T-cell (primary cell): ENCODE measurements at places on chromosomes 16 and 17. TPM values are rescaled to one million over a fixed set of nuclear protein-coding genes. Genes with fewer than 3 reads are reported as not detected.

SSTR5 gene
- not detected for total RNA-seq

KIF1C gene
- total RNA-seq = 15.3 TPM

C17orf58 gene
- total RNA-seq = 0.70 TPM

SMPD3 gene
- 1.7 TPM for total RNA-seq

ST6GALNAC1 gene
- total RNA-seq = 6.6 TPM

KIF2B gene
- not detected for total RNA-seq

CEP112 gene
- total RNA-seq = 4.5 TPM

CDK3 gene
- 8.8 TPM for total RNA-seq

LGALS9B gene
- 0.35 TPM for total RNA-seq

TNK1 gene
- 17.6 TPM for total RNA-seq

EIF4A3 gene
- 71.4 TPM for total RNA-seq

CHST5 gene
- not detected for total RNA-seq

GRCh38 chr16:1761751-1762150 is 9.6 kb downstream of the NME3 start:
- DNase-seq = no peak
- no peak overlapping the region for H3K27ac ChIP-seq
- peaks cover 28% of the 10 kb centered on the region for H3K36me3 ChIP-seq
- H3K4me1 ChIP-seq = no peaks in the 10 kb centered on the region
- no peak overlapping the region for H3K4me3 ChIP-seq

DNA sequence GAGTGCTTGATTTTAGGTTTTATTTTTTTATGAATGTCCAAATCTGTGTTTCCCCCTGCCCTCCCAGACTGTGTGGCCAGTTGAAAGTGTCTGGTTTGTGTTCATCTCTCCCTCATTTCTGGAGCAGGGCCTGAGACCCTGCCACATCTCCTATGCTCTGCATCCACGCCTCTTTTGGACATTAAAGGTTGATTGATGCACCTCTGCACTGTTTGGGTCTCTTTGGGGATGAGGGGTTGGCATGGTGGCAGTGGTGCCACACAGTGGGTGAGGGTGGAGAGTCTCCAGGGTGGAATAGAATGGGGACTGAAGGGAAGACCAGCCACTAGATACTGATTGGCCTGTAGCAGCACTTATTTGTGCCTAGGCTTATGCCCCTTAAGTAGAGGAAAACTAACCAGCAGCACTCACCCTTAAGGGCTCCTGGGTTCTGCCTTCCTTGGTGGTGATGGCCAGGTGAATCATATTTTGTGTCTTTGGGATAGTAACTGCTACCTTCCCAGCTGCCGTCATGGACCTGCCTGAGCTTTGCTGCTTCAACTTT is 7.9 kb downstream of the DYNLL2 start:
- peaks cover 24% of the 10 kb centered on the region for H3K4me1 ChIP-seq
- DNase-seq = no peak
- H3K4me3 ChIP-seq = no peak overlapping the region
- H3K36me3 ChIP-seq = peaks cover 7% of the 10 kb centered on the region
- H3K27me3 ChIP-seq = no peaks in the 10 kb centered on the region

- DNase-seq = no peak
- peak overlapping the region; percentile 54 for H3K4me3 ChIP-seq
- peaks cover 17% of the 10 kb centered on the region for H3K36me3 ChIP-seq
- H3K27me3 ChIP-seq = no peaks in the 10 kb centered on the region
These were observed 1.4 kb downstream of the WDR81 start for GRCh38 chr17:1725642-1726511.

- peaks cover 45% of the 10 kb centered on the region for H3K4me1 ChIP-seq
- H3K4me3 ChIP-seq = peak overlapping the region; percentile 94
- DNase-seq = no peak
These were observed 1.8 kb downstream of the ATP2A3 start for GRCh38 chr17:3962217-3962964.

DNA sequence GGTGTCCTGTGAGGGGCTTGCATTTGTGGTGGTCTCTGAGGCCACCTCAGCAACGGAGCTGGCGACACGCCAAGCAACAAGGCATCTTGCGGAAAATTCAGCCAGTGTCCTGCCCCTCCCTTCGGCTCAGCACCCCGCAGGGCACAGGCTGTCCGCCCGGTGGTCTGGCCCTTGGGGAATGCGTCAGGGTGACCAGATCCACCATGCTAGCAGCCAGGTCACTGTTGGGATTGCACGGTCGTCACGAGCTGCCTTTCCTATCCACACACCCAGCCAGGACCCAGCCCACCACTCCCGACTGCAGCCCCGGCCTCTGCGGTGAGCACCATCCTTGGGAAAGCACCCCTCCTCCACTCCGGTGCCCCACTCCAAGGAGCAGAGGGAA is 221.2 kb downstream of the NTN1 start:
- H3K4me1 ChIP-seq = peaks cover 25% of the 10 kb centered on the region
- no peaks in the 10 kb centered on the region for H3K36me3 ChIP-seq
- peaks cover 4% of the 10 kb centered on the region for H3K27me3 ChIP-seq
- DNase-seq = no peak

GRCh38 chr16:84199861-84200260 is 8.9 kb downstream of the ADAD2 start:
- H3K4me1 ChIP-seq = peaks cover under 1% of the 10 kb centered on the region
- no peak overlapping the region for H3K27ac ChIP-seq
- peaks cover 13% of the 10 kb centered on the region for H3K27me3 ChIP-seq
- no peaks in the 10 kb centered on the region for H3K36me3 ChIP-seq
- peak; percentile 16 for DNase-seq

DNA sequence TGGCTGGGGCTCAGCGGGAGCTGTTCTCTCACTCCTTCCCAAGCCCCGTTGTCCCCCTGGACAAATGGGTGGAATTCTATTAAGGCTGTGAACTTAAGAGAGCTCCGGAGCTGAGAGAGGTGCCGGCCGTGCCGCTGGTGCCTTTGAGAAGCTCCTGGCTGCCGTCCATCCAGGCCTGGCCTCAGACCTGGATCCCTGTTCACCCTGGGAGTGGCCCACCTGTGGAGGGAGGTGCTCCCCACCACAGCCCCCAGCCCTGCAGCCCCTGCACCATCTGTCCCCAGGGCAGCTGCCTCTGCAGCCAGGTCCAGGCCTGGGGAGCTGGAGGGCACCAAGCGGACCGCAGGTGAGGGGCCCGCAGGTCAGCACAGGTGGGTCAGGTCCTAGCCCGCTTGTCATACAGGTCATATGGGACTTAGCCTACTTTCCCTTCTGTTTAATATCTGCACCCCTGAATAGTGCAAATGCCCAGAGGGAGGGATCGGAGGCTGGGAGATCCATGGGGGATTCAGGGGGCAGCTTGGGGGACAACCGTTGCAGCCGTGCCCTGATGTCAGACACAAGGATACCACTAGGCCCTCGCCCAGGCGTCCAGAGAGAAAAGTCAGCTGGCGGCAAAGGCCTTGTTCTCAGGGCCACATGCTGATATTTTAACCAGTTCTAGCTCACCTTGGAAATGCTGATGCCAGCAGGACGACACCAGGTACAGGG is 15.2 kb upstream of the METRNL start:
- DNase-seq = no peak
- no peaks in the 10 kb centered on the region for H3K36me3 ChIP-seq
- no peak overlapping the region for H3K27ac ChIP-seq
- no peaks in the 10 kb centered on the region for H3K27me3 ChIP-seq

DNA sequence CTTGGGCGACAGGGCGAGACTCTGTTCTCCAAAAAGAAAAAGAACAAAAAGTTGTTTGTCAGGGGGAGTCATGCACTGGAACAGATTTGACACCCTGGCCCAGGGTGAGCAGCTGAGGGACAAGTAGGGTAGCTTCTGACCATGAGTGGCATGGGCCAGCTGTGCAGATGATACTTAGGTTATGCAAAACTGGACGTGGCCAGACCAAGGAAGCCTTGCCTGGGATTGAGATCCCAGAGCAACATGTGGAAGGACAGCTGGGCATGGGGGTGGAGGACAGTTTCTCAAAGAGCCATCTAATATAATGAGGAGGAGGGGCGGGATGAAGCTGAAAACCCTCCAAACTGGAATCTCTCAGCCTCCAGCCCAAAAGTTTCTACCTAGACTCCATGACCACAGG is 19.6 kb upstream of the SLC35B1 start:
- no peak overlapping the region for H3K4me3 ChIP-seq
- H3K27ac ChIP-seq = no peak overlapping the region
- no peaks in the 10 kb centered on the region for H3K27me3 ChIP-seq
- no peaks in the 10 kb centered on the region for H3K4me1 ChIP-seq
- DNase-seq = no peak
- peaks cover 18% of the 10 kb centered on the region for H3K36me3 ChIP-seq

- H3K36me3 ChIP-seq = no peaks in the 10 kb centered on the region
- no peaks in the 10 kb centered on the region for H3K4me1 ChIP-seq
- peak; percentile 7 for DNase-seq
- no peak overlapping the region for H3K4me3 ChIP-seq
These were observed 57.7 kb downstream of the CMC2 start for GRCh38 chr16:80948886-80949493.

DNA sequence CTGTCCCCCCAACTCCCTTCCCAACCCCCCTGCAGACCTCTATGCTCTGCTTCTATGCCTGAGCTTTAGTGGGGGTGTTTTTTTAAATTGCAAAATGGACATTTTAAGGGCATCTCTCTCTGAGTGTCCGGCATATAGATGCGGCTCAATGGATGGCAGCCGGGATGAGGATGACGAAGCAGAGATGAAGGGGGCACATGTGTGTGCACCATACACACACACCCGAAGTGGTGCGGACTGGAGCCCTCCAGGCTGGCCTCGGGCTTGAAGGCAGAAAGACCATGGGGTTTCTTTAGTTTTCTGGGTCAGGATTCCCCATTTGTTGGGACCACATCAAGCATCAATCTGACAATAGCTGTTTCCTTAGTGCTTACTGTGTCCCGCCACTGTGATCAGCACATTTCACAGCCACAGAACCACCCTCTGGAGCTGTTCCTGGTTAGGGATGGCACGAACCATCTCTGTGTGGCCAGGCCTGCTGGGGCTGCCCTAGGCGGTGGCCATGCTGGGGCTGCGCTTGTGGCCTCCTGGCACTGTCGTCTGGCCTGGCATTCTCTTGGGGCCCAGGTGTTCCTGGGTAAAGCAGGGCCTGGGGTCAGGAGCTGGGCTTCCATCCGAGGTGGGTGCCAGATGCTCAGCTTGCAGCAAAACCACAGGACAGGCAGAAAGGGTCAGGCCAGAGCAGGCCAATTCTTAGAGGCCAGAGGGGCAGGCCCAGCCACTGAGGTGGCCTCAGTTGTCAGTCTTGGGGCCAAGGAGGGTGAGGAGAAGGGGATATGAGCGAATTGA is 49.9 kb downstream of the NT5M start:
- peaks cover 11% of the 10 kb centered on the region for H3K4me1 ChIP-seq
- no peak overlapping the region for H3K4me3 ChIP-seq
- peaks cover 25% of the 10 kb centered on the region for H3K27me3 ChIP-seq
- no peaks in the 10 kb centered on the region for H3K36me3 ChIP-seq
- no peak for DNase-seq
- no peak overlapping the region for H3K27ac ChIP-seq

GRCh38 chr16:55324285-55325079 is 479 bp downstream of the IRX6 start:
- no peak for DNase-seq
- H3K27ac ChIP-seq = no peak overlapping the region
- no peaks in the 10 kb centered on the region for H3K4me1 ChIP-seq

GRCh38 chr17:60372790-60373483 is 19.0 kb downstream of the USP32 start:
- peaks cover 3% of the 10 kb centered on the region for H3K4me1 ChIP-seq
- H3K36me3 ChIP-seq = peaks cover 2% of the 10 kb centered on the region
- no peak overlapping the region for H3K27ac ChIP-seq
- H3K4me3 ChIP-seq = no peak overlapping the region

DNA sequence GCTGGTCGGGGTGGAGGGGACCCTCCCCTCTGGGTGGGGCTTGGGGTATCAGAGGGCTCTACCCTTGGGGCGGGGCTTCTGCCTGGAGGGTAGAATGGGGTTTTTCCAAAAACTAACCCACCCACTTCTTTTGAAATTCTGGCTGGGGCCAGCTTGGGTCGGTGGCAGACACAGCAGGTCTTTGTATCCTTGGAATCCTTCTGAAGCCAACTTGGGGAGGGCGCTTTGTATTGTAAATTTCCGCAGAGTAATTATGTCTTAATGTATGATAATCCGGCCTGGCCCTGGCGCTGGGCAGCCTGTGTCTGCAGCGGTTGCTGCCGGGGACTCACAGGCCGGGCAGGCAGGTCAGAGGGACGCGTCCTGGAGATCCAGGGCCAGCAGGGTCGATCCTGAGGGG is 33.9 kb upstream of the GSE1 start:
- DNase-seq = no peak
- peaks cover 62% of the 10 kb centered on the region for H3K4me1 ChIP-seq
- no peak overlapping the region for H3K4me3 ChIP-seq
- H3K27me3 ChIP-seq = no peaks in the 10 kb centered on the region

- peaks cover 29% of the 10 kb centered on the region for H3K36me3 ChIP-seq
- no peaks in the 10 kb centered on the region for H3K27me3 ChIP-seq
- no peak overlapping the region for H3K27ac ChIP-seq
These were observed 19.0 kb downstream of the MED24 start for GRCh38 chr17:40035162-40035559.

GRCh38 chr16:53429221-53429943 is 4.9 kb upstream of the RBL2 start:
- H3K27ac ChIP-seq = no peak overlapping the region
- no peak overlapping the region for H3K4me3 ChIP-seq
- no peaks in the 10 kb centered on the region for H3K36me3 ChIP-seq
- H3K4me1 ChIP-seq = peaks cover 4% of the 10 kb centered on the region
